ENCODE measurements at places on chromosomes 11 and 22. TPM values are rescaled to one million over a fixed set of nuclear protein-coding genes. Genes with fewer than 3 reads are reported as not detected.

- DNase-seq, result no peak
Observed at GRCh38 chr22:20426259-20426615, 11.4 kb downstream of the SCARF2 start.

DNA sequence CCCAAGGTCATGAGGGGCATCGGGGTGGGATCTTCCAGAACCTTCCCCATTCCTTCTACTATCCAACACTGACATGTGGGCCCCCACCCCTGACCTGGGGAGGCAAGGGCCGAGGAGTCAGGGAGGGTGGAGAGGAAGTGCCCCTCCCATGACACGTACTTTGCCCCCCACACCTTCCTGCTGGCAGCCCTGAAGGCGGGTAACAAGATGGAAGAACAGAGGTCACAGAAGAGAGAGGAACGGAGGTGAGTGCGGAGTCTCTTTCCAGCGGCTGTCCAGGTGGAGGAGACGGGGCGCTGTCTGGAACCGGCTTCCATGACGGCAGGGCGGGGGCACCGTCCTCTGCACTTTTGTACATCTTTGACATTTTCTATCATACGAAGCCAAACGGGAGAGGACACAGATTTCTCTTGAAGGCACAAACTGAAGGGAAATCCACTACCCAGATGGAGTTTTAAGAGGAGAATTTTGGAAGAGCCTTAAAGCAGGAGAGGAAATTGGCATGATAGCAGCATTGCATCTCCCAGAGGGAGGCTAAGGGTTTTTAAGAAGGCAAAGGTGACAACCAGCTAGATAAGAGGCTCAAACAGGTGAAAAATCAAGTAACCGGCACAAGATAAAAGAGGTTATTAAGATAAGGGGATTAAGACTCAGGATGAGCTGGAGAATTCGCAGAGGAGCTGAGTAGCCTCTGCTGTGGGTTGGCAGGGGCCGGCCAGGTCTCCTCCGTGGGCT, 16.7 kb downstream of the OSBPL5 start:
- DNase-seq, result no peak

The OLFML1 gene
- total RNA-seq, result not detected

The TRIM66 gene
- total RNA-seq, result 7.3 TPM

DNA sequence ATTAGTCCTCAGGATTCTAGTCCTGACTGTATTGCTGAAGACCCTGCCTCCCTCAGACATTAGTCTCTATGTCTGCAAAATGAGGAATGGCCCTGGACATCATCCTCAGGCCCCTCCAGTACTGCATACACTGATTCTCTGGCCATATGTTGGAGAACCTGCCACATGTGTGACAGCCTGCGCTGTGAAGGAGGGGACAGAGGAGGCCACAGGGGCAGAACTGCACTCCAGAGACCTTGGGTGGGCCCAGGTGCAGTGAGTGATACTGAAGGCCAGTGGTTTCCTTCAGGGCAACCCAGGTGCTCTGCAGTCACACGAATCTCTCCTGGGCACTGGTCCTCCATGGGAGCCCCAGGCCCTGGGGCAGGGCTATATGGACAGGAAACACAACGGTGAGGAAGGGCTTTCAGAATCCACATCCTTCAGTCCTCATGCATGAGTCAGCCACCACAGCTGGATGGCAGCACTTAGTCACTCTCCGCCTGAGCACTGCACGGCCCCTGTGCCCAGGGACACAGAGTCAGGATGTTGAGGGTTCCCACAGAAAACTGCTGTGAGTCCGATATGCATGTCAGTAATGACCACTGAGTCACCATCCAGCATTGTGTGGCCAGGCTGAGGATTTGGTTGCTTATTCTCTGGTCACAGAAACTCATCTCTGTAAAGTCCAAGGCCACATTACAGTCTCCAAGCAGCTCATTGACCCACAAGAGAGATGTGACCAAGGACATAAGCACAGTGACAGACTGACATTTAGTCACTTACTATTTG, 39.7 kb downstream of the ME3 start:
- peak; percentile 97 for DNase-seq

GRCh38 chr11:29162491-29162890, 854.3 kb downstream of the KCNA4 start:
- no peak for DNase-seq

DNA sequence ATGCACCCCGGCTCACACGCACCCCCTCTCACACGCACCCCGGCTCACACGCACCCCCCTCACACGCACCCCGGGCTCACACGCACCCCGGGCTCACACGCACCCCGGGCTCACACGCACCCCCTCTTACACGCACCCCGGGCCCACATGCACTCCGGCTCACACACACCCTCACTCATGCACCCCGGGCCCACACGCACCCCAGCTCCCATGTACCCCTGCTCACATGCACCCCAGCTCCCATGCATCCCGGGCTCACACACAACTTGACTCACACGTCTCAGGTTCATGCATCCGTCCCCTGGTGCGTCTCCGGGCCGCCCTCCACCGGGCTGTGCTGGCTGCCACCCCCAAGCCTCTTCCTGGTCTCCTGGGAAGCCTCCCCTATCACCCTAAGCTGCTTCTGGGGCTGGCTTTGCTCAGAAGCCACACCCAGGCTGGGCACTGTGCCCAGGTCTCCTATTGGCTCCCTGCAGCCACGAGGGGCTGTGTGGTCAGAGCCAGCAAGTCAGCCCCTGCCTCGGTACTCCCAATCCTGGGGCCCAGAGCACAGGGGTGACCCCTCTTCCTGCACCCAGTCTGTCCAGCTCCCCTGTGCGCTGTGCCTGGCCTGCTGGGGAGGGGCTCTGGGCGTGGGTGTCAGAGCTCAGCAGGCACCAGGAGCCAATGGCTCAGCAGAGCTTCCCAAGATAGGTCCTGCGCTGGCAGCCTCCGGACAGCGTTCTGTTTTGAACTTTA, 16.9 kb downstream of the TSPAN4 start:
- peak; percentile 62 for DNase-seq

The RBMXL2 gene
- not detected for total RNA-seq

GRCh38 chr11:26951809-26952515, 42.0 kb upstream of the FIBIN start:
- peak; percentile 61 for DNase-seq

GRCh38 chr11:34379539-34379938, 21.7 kb upstream of the ABTB2 start:
- no peak for DNase-seq

GRCh38 chr22:24599514-24599913, 3.5 kb upstream of the GGT1 start:
- DNase-seq, result no peak

DNA sequence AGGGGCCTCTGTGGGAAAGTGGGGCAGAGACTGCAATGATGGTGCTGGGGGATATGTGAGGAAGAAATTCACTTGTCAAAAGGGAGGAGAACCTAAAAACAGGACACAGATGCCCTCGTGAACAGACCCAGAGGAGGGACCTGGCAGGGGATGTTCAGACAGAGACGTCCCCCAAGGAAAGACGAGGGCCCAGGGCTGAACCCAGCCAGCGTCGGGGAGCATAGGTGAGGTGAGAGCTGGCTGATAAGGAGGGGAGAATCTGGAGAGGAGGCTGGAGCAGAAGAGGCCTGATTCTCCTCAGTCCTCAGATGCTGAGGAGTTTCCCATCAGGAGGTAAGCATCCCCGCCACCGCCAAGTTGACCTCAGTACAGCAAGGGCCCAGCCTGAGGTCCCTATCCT, 31.4 kb downstream of the IGLL5 start:
- no peak for DNase-seq

DNA sequence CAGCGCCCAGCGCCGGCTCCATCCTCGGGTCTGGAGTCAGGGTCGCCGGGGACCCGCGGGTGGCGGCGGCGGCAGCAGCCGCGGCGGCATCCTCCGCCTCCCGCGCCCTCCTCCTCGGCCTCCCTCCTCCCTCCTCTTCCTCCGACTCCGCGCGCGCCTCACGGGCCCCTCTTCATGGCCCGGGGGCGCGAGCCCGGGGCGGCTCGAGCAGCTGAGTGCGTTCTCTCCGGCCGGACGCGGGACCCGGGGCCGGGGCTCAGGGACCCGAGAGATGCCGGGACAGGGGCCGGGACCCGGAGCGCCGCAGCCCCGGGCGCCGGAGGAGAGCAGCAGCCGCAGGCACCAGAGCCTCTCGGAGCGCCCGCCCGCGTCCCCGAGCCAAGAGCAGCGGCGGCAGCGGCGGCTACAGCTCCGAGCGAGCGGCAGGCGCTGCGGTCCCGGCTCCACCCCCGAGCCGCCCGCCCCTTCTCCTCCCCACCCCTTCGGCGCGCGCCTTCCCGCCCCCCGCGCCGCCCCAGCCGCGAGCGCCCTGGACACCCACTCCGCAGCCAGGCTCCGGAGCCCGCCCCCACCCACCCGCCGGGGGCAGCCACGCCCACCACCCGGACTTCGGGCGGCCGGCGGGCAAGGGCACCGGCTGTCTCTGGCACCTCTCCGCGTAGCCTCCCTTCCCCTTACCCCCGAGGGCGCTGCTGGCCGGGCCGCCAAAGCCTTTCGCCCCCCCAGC, at the start of gene CHST1:
CHST1 (minus strand) TSS at position 417 of the 727 bp plus-strand sequence. CDS start 14,699 bp downstream, outside the sequence.
- peak; percentile 2 for DNase-seq

DNA sequence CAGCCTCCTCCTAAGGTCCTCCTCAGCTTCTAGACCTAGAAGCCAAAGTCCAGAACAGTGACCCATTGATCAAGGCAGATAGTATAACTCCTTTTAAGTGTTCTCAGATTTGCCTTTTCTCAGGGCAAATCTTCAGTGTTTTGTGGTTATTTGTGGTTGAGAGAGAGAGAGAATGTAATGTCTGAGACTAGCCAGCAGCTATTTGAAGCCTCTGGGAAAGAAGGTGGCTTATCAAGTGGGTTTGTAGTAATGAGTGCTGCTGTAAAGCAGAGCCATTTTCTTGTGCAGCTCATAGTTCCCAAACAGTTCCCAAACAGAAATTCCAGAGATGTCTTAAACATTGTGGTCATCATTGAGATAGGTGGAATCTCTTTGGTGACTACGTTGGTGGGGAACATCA, 89.5 kb downstream of the RNF169 start:
- DNase-seq, result peak; percentile 73

The TCN1 gene
- 0.45 TPM for total RNA-seq

The UPK3A gene
- total RNA-seq, result not detected

- no peak for DNase-seq
Observed at GRCh38 chr22:37953062-37953436, 352 bp downstream of the C22orf23 start.

The SPTY2D1 gene
- total RNA-seq, result 19.7 TPM

DNA sequence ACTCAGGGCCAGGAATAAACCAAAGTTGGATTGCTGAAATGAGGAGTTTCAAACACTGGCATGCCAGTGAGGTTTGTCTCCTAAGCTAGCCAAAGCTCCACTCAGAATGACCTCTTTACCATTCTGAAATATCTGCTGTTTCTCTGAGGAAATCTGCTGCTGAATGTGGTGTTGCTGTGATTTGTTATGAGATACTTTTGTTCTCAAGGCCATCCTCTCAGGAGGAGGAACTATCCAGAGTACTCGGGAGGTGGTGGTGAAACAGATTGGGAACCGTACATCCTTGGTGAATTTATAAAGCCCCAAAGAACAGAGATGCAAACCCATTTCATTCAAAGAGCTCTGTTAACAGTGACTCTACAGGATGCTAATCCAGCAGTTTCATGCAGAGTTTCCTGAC, 50.5 kb downstream of the BDNF start:
- DNase-seq, result no peak

The VPREB1 gene
- not detected for total RNA-seq

GRCh38 chr11:13347901-13348300, 70.3 kb downstream of the BMAL1 start:
- DNase-seq, result no peak

GRCh38 chr22:28815111-28815510, 14.7 kb upstream of the XBP1 start:
- no peak for DNase-seq

DNA sequence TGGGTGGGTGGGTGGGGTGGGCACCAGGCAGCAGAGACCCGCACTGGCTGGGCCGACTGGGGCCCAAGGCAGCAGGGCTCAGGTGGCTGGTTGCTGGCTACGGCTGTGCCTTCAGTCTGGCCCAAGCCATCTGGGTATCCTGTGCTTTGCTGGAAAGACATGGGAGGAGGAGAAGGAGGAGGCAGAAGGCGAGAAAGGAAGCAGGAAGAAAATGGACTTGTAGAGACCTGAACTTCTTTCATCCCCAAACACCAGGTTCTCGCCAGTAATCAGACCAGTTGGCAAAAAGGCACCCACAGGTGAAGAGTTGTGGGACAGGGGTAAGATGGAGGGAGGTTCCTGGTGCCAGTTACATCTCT, 78.8 kb downstream of the IGLL1 start:
- no peak for DNase-seq

Measured in astrocyte (in vitro differentiated cells and primary cell).